A549 treated with RU486 at 1 μM for 4 hours (cell line): ENCODE measurements at places on chromosomes 16 and 17. TPM values are rescaled to one million over a fixed set of nuclear protein-coding genes. Genes with fewer than 3 reads are reported as not detected.

The MT1A gene
- total RNA-seq, result 17.0 to 21.0 TPM (median 17.8 TPM) in 5 replicates

The CCDC47 gene
- total RNA-seq, result 98.7 to 147 TPM (median 101 TPM) in 5 replicates

The NEURL4 gene
- 21.8 to 31.5 TPM (median 27.2 TPM) in 5 replicates for total RNA-seq

The DBF4B gene
- total RNA-seq, result 24.8 to 31.7 TPM (median 29.4 TPM) in 5 replicates

The ENO3 gene
- total RNA-seq, result 50.7 to 68.1 TPM (median 55.2 TPM) in 5 replicates

The NEUROD2 gene
- total RNA-seq, result not detected in 5 replicates

The TAC4 gene
- total RNA-seq, result not detected in 5 replicates

The TBC1D3 gene
- not detected in 5 replicates for total RNA-seq

The ADGRG1 gene
- total RNA-seq, result 155 to 254 TPM (median 183 TPM) in 5 replicates

The SCO1 gene
- 54.8 to 60.6 TPM (median 60.0 TPM) in 5 replicates for total RNA-seq

The GNG13 gene
- total RNA-seq, result not detected in 5 replicates

The UMOD gene
- not detected in 5 replicates for total RNA-seq

The MYL11 gene
- total RNA-seq, result 0.69 to 1.1 TPM in 2 of 5 replicates, not detected in the others

The MYOCD gene
- 0.34 to 1.9 TPM (median 1.1 TPM) in 5 replicates for total RNA-seq

The HAS3 gene
- total RNA-seq, result 38.9 to 59.6 TPM (median 52.0 TPM) in 5 replicates
